ENCODE measurements at places on chromosomes 5 and 9. TPM values are rescaled to one million over a fixed set of nuclear protein-coding genes. Genes with fewer than 3 reads are reported as not detected.

DNA sequence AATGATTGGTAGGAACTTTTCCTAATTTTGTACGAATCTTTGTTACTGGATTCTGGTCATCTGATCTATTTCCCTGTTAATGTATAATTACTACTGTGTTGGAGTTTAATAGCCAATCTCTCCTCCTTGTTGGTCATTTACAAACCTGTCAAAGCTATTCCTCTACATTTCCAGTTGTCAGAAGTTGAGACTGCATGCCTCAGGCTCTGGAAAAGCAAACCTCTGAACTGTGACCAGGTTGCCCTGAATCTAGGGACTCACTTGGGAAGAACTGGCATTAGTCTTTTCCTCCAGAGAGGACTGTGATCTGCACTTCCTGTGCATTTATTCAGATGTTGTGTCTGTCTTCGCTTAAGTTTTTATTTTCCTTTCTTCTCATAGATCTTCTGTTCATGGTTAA lies 16.1 kb downstream of the PDLIM4 start:
- H3K4me1 ChIP-seq: peaks cover 8% of the 10 kb centered on the region
- DNase-seq: peak; percentile 49
- H3K27ac ChIP-seq: no peak overlapping the region
- H3K4me3 ChIP-seq: no peak overlapping the region

GRCh38 chr5:531101-531748 lies 7.0 kb upstream of the SLC9A3 start:
- DNase-seq: no peak
- H3K4me1 ChIP-seq: no peaks in the 10 kb centered on the region
- H3K27ac ChIP-seq: no peak overlapping the region
- no peaks in the 10 kb centered on the region for H3K36me3 ChIP-seq
- H3K27me3 ChIP-seq: peaks cover 60% of the 10 kb centered on the region

DNA sequence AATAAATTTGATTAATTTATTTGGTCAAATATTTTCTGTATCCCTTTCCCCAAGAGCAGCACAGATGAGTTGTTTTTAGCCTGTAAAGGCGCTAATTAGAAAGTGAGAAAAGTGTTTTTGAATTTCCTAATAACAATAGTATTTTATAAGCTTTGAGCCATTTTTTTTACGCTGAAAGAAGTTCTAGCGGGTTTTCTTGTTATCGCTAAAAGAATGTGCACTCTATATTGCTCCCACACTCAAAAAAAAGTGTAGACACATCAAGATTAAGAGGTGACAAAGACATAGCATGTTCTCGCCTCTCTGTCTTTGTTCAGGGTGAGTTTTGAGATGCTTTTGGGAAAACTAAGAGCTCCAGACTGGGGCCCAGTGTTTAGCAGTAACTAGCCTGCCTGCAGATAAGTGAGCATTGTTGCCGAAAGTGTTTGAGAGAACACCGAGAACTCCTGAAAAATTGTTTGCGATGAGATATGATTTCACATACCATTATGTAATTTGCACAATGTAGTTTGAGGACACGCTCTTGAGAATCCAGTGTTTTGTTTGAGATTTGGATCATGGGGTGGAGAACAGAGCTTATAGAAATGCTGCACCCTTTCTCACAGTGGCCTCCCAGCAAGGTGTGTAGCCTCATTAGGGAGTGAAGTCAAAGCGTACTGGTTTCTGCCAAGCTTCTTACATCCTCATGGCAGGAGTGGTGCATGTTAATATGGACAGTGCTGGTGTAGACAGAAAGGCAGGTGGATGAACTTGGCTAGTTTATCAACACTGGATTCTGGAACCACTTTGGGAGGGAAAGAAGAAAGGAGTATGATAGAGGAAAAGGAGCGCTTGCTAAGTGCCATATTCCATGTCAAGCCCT lies 1.5 kb downstream of the F2R start:
- H3K27ac ChIP-seq: peak overlapping the region; percentile 83
- peak; percentile 65 for DNase-seq
- peaks cover 5% of the 10 kb centered on the region for H3K4me1 ChIP-seq
- peaks cover 9% of the 10 kb centered on the region for H3K27me3 ChIP-seq
- no peaks in the 10 kb centered on the region for H3K36me3 ChIP-seq

DNA sequence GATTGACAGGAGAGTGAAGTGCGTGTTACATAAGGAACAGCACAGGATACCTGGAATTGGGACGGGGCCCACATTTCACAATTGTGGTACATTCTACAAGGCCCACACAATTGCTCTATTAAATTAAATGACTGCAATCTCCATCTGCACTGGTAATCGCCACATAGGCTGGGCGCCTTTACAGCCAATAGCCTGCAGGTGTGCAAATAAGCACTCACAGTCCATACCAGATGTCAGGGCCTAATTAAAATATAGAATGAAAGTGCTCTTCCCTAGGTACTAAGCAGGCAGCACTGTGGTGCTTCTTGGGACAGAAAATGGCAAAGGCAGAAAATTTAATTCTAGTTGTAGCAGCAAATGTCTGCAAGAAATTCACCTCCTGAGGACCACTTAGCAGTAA lies 82.7 kb downstream of the ATP10B start:
- H3K27me3 ChIP-seq: no peaks in the 10 kb centered on the region
- H3K27ac ChIP-seq: no peak overlapping the region
- H3K4me3 ChIP-seq: no peak overlapping the region
- no peak for DNase-seq
- no peaks in the 10 kb centered on the region for H3K4me1 ChIP-seq
- H3K36me3 ChIP-seq: no peaks in the 10 kb centered on the region

- H3K27me3 ChIP-seq: peaks cover 2% of the 10 kb centered on the region
- DNase-seq: no peak
- peaks cover 6% of the 10 kb centered on the region for H3K4me1 ChIP-seq
- no peak overlapping the region for H3K4me3 ChIP-seq
- H3K27ac ChIP-seq: no peak overlapping the region
- H3K36me3 ChIP-seq: no peaks in the 10 kb centered on the region
These were observed 15.7 kb downstream of the TMEM171 start for GRCh38 chr5:73136055-73136562.

DNA sequence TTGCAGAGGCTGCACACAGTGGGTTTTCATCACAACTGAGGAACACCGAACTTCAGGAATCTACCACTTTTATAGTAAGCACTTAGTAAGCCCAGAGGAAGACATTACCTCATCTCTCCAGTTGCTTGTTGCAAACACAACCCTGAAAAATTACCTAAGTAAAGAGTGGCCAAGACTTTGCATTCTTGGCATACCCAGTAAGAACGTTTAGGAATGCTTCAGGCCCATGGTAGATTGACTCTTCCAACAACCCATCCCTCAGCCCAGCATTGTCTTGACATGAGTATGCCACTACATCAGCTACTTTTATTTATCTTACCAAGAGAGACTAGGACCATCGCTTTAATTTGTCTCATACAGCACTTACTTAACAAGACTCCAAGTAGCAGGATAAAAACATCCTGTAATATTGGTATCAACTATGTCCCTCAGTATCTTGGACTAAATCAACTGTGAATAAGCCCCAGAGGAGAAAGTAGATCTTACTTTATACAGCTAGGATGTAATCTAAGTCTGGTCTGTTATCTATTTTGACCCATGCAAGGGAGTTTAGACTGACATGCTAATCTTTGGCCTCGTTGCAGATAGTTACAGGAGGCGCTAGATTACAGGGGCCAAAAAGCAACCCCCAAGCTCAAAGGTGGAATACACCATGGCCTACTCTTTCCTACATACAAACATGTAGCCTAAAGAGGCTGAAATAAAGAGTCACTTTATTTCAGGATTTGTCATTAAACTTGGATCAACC lies 114.9 kb downstream of the INVS start:
- no peaks in the 10 kb centered on the region for H3K27me3 ChIP-seq
- DNase-seq: peak; percentile 42
- no peak overlapping the region for H3K4me3 ChIP-seq
- H3K36me3 ChIP-seq: no peaks in the 10 kb centered on the region

GRCh38 chr5:174448662-174449061 lies 275.7 kb upstream of the MSX2 start:
- no peak overlapping the region for H3K27ac ChIP-seq
- H3K27me3 ChIP-seq: no peaks in the 10 kb centered on the region
- no peaks in the 10 kb centered on the region for H3K36me3 ChIP-seq
- no peak for DNase-seq

The DAB2IP gene
- 60.8 TPM for total RNA-seq

The RGS7BP gene
- total RNA-seq: under 0.01 TPM

The PDE8B gene
- under 0.01 TPM for total RNA-seq
